ENCODE measurements at places on chromosomes 7 and 10.

DNA sequence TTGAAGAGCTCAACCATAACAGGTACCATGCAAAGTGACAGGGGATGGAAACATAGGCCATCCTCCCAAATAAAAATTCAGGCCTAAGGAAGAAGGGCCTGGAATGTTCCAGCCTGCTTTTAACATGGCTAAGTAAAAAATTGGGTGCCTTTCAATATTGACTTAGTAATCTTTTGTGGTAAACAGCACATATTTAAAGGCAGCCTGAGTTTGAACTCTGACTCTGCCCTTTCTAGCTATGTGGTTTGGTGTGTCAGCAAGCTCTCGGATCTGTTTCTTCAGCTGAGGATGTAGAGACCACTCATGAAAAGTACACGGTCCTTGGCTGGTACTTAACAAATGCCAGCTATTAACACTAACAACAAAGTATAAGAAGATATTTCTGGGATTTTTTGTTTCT lies 191.8 kb upstream of the CDCA7L start:
- no peak for DNase-seq

GRCh38 chr7:89605362-89605761 lies 548.9 kb upstream of the STEAP1 start:
- no peak for DNase-seq

- no peak for DNase-seq
Observed at GRCh38 chr10:78224602-78225001, 190.9 kb downstream of the RPS24 start.

- DNase-seq, result no peak
Observed at GRCh38 chr7:95688931-95689495, 83.3 kb upstream of the DYNC1I1 start.

- DNase-seq, result no peak
Observed at GRCh38 chr10:110995301-110995700, 75.9 kb downstream of the SHOC2 start.

DNA sequence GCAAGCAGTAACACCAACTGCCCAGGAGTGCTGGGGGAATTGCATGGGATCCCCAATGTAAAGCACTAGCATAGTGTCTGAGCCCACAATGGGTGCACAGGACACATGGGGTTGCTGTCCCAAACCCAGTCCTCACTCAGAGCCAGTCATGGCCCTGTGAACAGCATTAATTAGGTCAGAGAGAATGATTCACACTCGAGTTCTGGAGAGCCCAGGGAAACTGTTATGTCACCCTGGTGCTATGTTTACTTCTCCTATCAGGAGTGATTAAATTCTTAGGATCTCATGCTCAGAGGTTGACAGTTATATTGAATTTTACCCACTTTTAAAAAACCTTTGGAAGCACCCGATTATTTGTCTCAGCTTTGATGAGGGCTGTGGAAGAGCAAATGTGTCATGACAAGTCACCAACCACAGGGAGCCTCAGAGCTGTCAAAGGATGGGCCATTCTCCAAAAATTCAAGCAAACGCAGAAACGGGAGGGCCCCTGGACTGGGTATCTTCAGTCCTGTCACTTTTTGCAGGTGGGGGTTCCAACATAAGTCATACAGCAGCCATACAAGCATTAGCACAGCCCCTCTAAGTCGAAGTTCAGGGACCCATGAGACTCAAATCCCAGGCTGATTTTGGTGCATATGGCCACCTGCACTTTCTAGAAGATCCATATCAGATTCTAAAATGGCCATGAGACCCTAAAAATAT lies 1.3 kb upstream of the RASSF4 start:
- no peak for DNase-seq
